ENCODE measurements at places on chromosomes 11 and 22.

GRCh38 chr11:70054004-70054403, 24.1 kb upstream of the ANO1 start:
- no peak for DNase-seq

DNA sequence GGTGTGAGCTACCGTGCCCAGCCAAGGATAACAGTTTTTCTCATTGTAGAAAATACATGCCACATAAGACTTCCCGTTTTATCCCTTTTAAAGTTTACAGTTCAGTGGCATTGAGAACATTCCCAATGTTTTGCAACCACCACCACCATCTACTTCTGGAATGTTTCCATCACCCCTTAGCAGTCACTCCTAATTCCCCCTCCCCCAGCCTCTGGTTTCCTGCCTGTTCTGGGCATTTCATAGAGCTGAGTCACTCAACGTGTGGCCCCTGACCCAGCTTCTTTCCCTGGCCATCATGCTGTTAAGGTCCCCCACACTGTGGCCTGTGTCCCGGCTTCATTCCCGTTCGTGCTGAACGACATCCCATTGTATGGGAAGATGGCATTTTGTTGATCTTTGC, 30.7 kb downstream of the FGF4 start:
- DNase-seq, result no peak

- DNase-seq, result no peak
These were observed 73.1 kb downstream of the COMMD9 start for GRCh38 chr11:36216061-36216615.

- no peak for DNase-seq
These were observed 59.7 kb upstream of the BARX2 start for GRCh38 chr11:129315781-129316579.

GRCh38 chr11:110525883-110526282, 96.1 kb downstream of the FDX1 start:
- no peak for DNase-seq

DNA sequence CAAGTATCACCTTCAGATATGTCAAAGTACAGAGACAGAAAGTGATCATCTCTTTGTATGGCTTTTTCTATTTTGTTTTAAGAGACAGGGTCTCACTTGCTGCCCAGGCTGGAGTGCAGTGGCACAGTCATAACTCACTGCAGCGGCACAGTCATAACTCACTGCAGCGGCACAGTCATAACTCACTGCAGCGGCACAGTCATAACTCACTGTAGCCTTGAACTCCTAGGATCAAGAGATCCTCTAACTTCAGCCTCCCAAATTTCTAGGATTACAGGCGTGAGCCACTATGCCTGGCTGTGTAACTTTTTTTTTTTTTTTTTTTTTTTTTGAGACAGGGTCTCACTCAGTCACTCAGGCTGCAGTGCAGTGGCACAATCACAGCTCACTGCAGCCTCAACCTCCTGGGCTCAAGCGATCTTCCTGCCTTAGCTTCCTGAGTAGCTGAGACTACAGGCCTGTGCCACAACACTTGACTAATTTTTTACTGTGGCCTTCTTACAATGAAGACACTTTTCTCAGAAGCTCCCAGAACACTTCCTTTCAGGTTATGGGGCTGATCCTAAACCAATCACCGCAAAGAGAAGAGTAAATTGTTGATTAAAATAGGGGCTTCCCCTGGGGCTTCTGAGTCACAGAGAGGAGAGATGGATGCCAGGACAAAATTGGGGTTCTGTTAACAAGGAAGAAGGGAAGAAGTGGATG, 9.0 kb upstream of the HIKESHI start:
- DNase-seq, result no peak

GRCh38 chr22:26650722-26651421, 6.5 kb upstream of the MIAT start:
- DNase-seq, result no peak

- DNase-seq, result no peak
These were observed 22.8 kb upstream of the MUC5AC start for GRCh38 chr11:1134848-1135445.

DNA sequence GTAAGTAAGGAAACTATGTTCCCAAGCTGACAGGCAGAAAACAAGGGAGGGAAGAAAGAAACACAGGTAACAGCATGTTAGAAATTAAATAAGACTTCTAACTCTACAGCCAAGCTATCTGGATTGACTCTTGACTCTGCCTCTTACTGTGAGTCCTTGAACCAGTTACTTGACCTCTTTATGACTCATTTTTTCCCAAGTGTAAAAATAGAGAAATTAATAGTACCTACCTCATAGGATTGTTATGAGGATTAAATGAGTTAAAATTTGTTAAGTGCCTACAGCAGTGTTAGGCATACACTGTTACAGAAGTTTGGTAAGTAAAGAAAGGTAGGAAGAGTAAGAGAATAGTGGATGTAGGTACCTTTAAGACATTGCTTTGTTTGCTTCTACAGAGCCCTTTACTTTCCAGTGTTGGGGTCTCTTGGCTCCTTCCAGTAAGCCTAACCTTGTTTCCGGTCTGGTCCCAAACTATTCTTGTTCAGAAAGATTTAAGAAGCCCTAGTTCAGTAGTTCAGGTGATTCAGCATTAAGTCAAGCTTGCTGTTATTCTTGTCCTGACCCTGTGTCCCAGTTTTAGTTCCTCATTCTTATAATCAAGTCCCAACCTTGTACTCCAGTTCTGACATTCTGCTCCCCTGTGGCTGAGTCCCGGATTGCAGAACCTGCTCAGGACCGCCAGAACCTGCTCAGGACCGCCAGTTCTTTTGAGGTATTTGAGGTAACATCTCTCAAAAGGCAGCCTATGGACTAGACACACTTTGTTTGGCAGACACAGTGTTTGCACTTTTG, 963.4 kb upstream of the CCDC90B start:
- DNase-seq, result no peak

DNA sequence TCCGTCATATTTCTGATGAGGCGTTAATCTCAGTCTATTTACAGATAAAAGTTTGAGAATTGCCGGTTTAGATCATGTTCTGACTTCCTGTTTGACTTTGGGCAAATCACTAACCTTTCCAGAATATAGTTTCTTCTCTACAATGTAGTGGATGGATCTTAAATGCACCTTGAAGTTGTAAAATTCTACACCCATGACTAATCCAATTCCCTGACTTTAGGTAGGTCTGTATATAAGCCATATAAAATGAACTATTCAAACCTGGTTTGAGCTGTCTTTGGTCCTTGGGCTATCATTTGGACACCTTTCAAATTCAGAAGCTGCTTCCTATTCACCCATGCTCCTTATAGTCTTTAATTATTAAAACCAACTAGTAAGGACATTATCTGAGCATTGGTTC, 52.2 kb upstream of the BLID start:
- DNase-seq, result no peak

- DNase-seq, result no peak
These were observed 3.1 kb downstream of the CYB5R3 start for GRCh38 chr22:42645938-42646568.

DNA sequence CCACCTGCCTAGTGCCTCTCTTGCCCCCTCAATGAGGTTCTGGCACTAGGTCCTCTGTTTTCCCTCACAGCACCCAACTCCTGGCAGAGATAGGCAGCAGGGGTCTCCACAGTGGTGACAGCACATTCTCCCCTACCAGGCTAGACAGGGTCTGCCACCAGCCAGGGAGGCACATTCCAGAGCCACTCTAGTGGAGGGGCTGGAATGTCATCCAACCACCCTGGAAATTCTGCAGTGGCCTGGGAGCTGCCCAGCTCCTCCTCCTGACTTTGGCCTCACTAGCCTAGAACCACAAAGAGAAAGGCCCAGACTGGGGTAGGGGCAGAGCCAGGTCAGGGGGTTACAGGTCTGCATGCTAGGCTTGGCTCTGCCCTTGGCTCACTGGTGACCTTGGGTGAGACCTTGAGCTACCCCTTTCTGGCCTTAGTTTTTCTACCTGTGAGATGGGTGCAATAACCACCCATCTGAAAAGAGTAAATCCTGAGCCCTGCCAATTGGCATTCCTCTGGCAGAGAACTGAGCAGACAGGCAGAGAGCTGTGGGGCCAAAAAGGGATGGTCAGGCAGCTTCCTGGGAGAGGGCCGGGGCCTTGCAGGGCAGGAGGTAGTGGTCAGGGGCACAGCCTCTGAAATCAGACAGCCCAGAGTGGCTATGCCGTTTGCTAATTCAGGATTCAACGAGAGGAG, 7.1 kb downstream of the P2RY2 start:
- DNase-seq, result no peak

DNA sequence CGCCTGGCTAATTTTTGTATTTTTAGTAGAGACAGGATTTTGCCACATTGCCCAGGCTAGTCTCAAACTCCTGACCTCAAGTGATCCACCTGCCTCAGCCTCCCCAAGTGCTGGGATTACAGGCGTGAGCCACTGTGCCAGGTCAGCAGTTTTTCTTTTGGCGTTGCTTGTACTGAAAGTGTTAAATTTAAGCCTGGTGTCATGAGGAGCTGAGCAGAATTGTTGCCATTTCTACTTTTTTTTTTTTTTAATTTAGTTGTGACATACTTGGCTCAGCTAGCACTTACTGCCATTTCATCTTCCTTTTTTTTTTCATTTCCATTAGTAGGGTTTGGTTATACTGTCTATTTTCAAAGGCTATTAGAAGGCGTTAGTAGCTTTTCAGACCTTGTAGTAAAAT, 10.7 kb downstream of the TAB1 start:
- DNase-seq, result no peak

GRCh38 chr11:92922731-92923130, 46.7 kb upstream of the MTNR1B start:
- no peak for DNase-seq

DNA sequence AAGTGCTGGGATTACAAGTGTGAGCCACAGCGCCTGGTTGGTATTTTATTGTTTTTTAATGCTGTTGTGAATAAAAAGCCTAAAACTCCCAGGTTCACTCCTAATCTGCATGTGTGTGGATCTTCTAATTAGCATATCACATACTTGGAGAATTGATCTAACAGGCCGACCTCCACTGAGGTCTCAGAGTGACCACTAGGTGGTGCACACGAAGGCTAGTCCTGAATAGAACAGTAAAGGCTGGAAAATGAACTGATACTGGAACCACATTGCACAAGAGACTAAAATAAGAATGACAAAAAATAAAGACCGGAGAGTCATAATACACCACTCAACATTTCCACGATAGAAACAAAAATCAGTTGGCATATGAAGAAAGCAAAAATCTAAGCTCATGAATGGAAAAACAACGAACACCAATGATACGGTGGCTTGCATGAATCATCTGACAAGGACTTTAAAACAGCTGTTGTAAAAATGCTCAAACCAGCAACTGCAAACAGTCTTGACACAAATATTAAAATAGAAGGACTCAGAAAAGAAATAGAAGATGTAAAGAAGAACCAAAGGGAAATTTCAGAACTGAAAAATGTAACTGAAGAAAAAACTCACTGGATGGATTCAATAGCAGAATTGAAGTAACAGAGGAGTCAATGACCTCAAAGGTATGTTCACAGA, 19.2 kb downstream of the PIM3 start:
- no peak for DNase-seq

DNA sequence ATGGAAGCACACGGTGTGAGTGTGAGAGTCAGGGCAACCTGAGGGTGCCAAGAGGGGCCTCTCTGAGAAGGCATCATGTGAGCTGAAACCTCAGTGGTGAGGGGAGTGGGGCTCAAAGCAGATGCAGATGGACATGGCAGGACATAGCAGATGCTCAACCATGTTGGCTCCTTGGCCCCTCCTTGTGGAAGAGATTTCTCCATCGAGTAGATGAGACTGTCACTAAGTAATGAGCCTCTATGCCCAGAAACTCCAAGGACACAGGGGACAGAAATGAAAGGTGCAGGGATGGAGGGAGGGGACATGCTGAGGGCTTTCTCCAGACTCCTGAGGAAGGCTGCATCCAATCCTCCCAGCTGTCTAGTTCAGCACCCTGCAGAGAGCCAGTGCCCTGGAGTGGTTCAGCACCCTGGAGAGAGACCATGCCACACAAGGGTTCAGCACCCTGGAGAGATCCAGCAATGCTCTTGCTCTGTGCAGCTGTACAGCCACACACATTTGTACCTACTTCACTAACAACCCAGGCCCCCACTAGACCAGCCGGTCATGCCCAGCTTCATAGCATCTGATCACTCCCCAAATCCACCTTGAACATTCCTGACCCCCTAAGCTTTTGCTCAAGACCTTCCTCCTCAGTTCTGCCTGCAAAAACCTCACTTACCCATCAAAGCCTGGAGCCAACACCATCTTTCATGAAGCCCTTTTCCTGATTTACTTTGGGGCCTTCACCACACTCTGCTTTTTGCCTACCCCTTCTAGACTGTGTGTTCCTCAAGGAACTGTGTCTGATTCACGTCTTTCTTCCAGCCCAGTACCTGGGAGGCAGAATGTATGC, 252.0 kb downstream of the CTTN start:
- DNase-seq, result no peak

GRCh38 chr11:7597620-7598019, 75.7 kb downstream of the CYB5R2 start:
- DNase-seq, result no peak

DNA sequence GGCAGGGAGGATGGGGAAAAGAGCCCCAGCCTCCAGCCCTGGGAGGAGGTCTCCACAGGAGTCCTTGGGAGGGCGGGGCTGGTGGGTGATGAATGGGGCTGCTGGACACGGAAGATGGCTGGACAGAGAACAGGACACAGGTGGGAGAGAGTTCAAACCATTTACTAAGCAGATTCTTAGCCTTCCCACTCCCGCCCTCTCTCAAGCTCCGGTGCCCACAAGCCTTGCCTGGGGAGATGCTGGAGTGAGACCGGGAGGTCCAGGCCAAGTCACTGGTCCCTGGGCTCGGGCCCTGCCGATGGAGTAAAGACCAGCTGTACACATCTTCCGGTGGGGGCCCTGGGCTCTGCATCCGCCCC, 1.4 kb downstream of the CLDN5 start:
- no peak for DNase-seq

DNA sequence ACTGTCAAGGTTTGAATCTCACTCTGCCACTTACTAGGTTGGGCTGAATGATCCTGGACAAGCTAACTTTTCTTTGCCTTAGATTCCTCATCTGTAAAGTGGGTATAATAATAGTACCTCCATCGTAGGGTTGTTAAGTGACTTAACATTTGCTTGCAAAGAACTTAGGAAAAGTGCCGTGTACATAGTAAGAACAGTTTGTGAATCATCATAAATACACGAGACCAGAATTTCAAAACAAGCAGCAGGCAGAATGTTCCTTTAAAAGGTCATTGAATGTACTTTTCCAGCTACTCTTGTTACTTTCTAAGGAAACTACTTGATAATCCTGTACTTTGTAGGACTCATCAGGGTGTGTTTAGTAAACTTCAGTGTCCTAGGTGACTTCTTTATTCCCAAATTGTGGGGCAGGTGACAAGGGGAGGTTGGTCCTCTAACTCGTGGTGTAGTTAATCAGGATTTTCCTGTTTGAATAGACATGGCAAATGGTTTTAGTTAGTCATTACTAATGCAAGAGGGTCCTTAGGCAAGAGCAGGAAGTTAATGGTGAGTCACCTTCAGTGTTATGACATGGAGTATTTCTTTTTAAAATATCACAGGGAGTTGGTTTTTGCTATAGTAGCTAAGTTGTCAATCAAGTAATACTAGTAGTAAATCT, 67.9 kb downstream of the YAP1 start:
- DNase-seq, result no peak

DNA sequence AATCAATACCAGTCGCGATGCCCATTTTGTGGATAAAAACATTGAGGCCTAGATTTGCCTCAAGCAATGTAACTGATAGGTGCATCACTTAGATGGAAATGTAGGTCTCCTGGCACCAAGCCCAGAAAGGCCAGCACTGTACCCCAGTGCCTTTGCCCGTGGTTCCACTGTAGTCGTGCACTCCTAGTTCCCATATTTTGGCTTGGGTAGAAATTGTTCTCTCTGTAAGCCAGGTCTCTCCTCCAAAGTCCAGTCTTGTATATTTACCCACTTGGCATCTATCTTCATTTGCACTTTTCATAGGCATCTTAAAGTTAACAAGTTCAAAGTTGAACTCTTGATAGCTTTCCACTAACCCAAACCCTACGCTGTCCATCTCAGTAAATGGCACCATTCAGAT, 41.6 kb upstream of the DMC1 start:
- no peak for DNase-seq
